HCT116 (cell line): ENCODE measurements at places on chromosomes 16 and 17. TPM values are rescaled to one million over a fixed set of nuclear protein-coding genes. Genes with fewer than 3 reads are reported as not detected.

CIAPIN1 gene
- total RNA-seq, result 68.5 TPM

GRCh38 chr17:58084317-58084981, 1.2 kb downstream of the DYNLL2 start:
- H3K27me3 ChIP-seq, result no peaks in the 10 kb centered on the region
- H3K27ac ChIP-seq, result peak overlapping the region; percentile 78
- peak; percentile 56 for DNase-seq

GRCh38 chr17:64146418-64147109, 16.6 kb upstream of the ERN1 start:
- H3K4me3 ChIP-seq, result peak overlapping the region; percentile 88
- H3K4me1 ChIP-seq, result peaks cover 6% of the 10 kb centered on the region; the same call in 1 of the 2 replicates
- no peak for DNase-seq
- H3K36me3 ChIP-seq, result peaks cover 11% of the 10 kb centered on the region; the same call in 1 of the 2 replicates

TP53TG3B gene
- total RNA-seq, result not detected

- 0 out of 2 replicates have a peak, but pooled peaks cover 8% of the 10 kb centered on the region for H3K4me1 ChIP-seq
- no peaks in the 10 kb centered on the region for H3K36me3 ChIP-seq
- no peaks in the 10 kb centered on the region for H3K27me3 ChIP-seq
Measured at GRCh38 chr16:28258567-28258966, 33.8 kb upstream of the SBK1 start.

DNA sequence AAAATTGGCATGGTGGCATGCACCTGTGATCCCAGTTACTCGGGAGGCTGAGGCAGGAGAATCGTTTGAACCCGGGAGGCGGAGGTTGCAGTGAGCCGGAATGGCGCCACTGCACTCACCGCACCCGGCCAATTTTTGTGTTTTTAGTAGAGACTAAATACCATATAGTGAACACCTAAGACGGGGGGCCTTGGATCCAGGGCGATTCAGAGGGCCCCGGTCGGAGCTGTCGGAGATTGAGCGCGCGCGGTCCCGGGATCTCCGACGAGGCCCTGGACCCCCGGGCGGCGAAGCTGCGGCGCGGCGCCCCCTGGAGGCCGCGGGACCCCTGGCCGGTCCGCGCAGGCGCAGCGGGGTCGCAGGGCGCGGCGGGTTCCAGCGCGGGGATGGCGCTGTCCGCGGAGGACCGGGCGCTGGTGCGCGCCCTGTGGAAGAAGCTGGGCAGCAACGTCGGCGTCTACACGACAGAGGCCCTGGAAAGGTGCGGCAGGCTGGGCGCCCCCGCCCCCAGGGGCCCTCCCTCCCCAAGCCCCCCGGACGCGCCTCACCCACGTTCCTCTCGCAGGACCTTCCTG, at the start of gene HBQ1:
Gene HBQ1 (plus strand): TSS at position 359 of the 575 bp plus-strand sequence. CDS start 28 bp downstream, at position 387.
- no peaks in the 10 kb centered on the region for H3K36me3 ChIP-seq
- no peak for DNase-seq
- no peak within 1 kb of the TSS for H3K4me3 ChIP-seq
- H3K27ac ChIP-seq, result no peak within 1 kb of the TSS
- no peaks in the 10 kb centered on the region for H3K27me3 ChIP-seq

GRCh38 chr17:35051183-35051578, 12.3 kb downstream of the RFFL start:
- no peak for DNase-seq
- H3K27me3 ChIP-seq, result no peaks in the 10 kb centered on the region
- H3K4me3 ChIP-seq, result no peak overlapping the region
- no peak overlapping the region for H3K27ac ChIP-seq

DNA sequence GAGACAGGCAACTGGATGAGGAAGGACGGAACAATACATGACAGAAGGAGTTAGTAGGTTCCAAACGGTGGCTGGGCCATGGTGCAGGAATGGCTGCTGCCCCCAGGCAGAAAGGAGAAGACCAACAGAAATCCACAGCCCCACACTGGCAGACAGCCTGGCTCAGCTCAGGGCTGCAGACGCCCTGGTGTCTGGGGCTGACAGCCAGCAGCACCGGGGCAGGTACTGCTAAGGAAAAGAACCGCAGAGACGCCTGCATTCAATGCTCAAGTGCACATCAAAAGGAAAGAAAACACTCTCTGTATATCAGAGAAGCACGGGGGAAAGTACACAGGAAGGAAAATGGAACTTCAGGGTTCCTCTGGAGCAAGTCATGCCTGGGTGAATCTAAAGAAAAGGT, 53.4 kb downstream of the GAS7 start:
- no peaks in the 10 kb centered on the region for H3K36me3 ChIP-seq
- H3K4me1 ChIP-seq, result peaks cover 23% of the 10 kb centered on the region
- no peaks in the 10 kb centered on the region for H3K27me3 ChIP-seq
- DNase-seq, result no peak
